Stimulated activated CD8-positive, alpha-beta memory T cell treated with anti-CD3 and anti-CD28 coated beads, Interleukin-15, amount 100 ng/mL, for 4 hours (primary cell): ENCODE measurements at places on chromosomes 5 and 9.

DNA sequence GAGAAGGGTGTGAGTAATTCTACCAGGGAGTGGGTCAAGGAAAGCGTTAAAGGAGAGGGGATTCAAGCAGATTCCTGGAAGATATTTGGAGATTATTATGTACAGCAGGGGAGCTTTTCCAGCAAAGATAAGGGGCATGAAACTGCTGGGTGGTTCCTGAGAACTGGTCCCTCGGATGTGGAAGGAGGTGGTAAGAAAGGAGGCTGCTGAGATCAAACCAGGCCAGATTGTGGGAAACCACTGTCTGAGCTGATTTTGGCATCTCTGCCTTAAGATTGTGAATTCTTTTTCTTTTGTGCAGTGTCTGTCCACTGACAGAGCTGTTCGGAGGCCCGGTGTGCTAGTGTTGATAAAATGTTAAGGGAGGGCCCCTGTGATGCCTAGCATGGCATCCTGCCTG, 45.4 kb downstream of the SNX30 start:
- no peak for DNase-seq

DNA sequence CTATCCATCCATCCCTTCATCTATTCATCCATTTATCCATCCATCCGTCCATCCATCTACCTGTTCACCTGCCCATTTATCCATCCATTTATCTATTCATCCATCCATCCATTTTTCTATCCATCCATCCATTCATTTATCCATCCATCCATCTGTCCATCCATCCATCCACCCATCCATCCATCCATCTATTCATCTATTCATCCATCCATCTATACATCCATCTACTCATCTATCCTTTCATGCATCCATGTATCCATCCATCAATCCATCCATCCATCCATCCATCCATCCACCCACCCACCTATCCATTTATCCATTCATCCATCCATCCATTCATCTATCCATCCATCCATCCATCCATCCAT, 10.8 kb downstream of the COL27A1 start:
- DNase-seq, result no peak

DNA sequence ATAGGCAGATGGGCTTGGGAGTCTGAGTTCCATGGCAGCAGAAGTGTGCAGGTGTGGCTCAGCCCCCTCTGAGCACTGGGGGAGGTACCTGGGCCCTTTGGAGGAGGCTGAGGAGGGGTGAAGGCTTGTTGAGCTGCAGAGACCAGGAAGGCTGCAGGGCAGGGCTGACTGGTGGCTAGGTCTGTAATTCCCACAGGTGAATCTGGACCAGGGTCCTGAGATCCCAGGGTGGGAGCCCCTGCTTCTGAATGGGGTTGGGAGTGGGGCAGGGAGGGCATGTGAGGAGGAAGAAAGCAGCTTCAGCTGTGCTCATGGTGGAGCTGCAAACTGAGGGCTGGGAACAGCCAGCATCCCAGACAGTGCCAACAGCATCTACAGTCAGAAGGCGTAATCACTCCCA, 111.1 kb downstream of the CACNA1B start:
- no peak for DNase-seq

- DNase-seq, result no peak
Observed at GRCh38 chr5:96885518-96886338, 9.4 kb downstream of the ERAP2 start.

- no peak for DNase-seq
Observed at GRCh38 chr5:111129938-111130337, 37.8 kb downstream of the WDR36 start.

DNA sequence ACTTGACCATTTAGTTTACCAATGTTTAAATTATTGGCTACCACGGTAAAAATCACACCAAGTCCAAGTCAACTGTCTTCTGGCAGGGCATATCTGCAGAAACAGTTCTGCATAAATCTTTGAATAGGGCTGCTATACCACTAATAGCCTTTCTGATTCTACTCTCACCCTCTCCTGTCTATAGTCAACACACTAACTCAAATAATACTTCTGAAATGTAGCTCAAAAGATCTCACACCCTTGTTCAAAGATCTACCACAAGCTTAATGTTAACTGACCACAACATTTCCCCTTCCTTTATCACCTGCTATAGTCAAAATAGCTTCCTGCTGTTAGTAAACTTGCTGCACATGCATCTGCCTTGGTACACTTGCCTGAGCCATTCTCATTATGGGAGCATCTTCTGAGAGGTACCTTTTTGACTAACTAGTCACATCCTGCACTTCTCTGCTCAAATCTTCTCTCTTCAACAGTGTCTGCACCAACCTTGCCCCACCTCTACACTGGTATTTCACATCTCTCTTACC, 319.4 kb downstream of the CDH10 start:
- DNase-seq, result no peak

DNA sequence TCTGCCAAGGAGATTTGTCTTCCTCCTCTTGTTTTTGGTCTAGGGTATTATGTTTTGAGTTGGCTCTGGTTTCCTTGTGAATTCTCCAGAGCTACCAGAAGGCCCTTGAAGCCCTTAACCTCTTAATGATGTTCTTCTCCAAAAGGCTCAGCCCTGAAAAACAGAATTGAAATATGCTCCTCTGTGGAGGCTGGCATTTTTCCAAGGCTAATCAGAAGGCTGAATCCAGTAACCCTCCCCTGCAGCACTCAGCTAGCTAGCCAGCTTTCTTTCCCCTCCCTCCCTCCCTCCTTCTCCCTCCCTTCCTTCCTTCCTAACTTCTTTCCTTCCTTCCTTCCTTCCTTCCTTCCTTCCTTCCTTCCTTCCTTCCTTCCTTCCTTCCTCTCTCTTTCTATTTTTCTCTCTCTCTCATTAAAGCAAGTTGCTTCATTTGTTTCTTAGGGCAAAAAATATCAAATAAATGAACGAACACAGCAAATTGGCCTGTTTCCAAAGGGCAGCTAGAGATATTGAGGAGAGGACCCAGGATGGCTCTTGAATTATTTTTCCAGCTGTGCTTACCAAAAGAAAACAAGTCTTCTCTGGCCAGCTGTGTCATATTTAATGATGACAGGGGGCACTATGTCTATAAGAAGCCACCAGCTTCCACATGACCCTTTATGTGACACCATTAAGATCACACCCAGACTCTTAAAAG, 38.7 kb downstream of the JAKMIP2 start:
- no peak for DNase-seq
